Activated CD8-positive, alpha-beta memory T cell treated with anti-CD3 and anti-CD28 coated beads, Interleukin-2, amount 50 U/mL, for 48 hours (primary cell): ENCODE measurements at places on chromosomes 7 and 10.

DNA sequence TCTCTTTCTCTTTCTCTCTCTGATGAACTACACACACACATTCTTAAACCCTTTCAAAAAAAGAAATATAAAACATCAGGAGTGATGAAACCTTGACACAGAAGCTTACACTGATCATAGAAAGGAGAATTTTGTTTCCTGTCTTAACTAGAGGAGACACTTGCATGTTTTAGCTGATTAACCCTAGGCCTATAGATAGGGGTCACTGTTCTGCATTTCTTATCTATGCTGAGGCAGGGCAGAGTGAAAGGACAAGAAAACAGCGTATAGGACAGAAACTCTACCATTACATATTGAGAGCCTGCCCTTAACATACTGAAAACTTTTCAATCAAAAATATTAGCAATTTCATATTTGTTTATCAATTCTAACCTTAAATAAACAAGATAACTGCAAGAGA lies 680.6 kb upstream of the MBL2 start:
- DNase-seq: no peak

- DNase-seq: no peak
Observed at GRCh38 chr10:102465466-102465865, 14.1 kb upstream of the C10orf95 start.

DNA sequence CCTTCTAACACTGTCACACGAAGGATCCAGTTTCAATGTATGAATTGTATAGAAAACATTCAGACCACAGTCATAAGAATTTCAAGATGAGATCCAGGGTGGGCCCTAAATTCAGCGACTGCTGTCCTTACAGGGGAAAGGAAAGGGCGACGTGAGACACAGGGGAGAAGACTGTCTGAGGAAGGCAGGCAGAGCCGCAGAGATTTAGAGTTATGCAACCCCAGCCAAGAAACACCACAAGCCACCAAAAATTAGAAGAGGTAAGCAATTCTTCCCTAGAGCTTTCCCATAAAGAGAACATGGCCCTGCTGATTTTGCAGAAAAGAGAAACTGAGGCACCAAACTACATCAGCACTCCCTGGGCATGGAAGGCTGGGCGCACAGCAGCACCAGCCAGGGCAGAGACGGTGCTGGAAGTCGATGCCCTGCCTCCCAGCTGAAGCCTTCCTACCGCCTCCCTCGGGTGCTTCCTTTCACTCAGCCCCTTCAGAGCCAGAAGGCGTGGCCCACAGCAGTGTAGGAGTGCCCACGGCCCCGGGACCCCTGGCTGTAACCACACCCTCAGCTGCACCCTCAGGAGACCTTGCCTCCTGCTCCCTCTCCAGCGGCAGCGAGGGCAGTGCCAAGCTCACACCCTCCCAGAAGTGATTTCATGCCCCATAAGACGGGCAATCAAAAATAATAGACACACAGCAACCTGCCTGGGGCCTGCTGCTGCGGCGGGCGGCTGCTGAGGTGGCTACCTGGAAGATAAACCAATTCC lies 81.0 kb upstream of the LRRC4 start:
- peak; percentile 49 for DNase-seq

DNA sequence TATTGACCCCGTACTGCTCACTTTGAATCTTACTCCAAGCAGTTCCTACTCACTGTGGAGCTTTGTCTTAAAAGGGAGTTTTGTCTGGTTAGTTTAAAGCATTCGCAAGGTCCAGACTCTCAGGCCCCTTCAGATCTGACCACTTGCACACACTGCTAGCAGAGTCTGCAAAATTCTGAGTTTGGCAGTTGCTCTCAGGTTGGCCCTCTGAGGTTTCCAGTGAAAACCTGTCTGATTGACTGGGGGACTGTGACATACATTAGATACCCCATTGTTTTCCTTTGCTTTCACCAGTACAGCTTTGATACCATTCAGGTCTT lies 149.2 kb downstream of the XPNPEP1 start:
- DNase-seq: no peak

- DNase-seq: no peak
Observed at GRCh38 chr10:132386419-132386831, 10.6 kb upstream of the PWWP2B start.
